ENCODE measurements at places on chromosomes 3 and 15.
A peak's percentile ranks its signal among the peaks of the same experiment; 100 is the strongest.

DNA sequence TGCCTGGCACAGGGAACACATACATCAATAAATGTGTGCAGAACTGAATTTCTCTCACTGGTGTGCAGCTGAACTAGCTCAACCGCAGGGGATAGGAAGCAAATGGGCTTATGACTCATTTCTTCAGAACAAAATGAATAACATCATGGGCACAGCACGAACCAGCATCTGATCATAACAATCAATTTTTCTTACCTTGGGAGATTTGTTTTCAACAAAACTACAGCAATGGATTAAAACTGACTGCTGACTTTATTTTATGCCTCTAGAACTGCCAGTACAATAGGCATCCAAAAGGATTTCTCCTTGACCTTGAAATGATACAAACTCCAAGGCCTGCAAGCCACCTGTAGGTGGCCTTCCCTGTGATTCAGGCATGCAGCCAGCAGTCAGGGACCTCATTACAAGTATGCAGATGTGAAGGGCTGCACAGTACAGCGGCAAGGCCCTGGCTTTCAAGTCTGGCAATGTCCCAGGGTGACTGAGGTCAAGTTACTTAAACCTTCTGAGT lies 26.1 kb downstream of the TAMM41 start:
- DNase-seq = peak; percentile 39

DNA sequence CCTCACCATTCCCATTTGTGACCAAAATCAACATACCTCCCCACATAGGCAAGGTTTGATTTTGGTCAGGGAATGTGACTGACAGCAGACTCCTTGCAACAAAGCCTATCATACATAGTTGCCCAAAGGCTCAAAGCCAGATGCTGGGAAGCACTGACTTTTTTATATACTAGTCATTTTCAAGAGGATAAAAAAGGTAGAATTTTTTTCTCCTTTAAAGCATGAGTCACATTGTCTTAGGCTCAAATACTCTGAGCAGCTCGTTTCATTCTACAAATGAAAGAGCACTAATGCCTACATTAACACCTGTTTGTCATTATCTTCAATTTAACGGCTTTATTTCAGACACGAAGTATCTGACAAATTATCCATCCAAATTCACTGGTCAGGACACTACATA lies 36.2 kb downstream of the ICE2 start:
- peak; percentile 78 for DNase-seq

DNA sequence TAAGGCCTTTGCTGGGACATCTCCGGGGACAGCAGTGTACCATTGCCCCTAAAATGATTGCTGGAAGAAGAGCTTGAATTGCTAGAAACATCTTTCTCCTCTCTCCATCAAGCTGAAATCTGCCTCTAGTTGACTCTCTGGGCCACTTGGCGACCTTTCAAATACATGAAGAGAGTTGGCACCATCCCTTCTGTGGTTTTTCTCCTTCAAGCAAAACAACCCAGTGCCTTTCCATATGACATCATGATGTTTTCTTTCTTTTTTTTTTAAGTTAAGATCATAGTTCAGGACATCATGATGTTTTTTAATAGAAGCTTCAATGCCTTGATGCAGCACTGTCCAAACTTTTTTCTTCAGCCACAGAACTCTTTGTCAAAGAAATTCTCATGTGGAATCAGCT lies 144.0 kb upstream of the PTPRG start:
- peak; percentile 57 for DNase-seq

GRCh38 chr3:188211476-188211875 lies 57.5 kb downstream of the LPP start:
- DNase-seq = peak; percentile 47

GRCh38 chr3:197028728-197029510 lies 698 bp downstream of the MELTF start:
- peak; percentile 41 for DNase-seq

DNA sequence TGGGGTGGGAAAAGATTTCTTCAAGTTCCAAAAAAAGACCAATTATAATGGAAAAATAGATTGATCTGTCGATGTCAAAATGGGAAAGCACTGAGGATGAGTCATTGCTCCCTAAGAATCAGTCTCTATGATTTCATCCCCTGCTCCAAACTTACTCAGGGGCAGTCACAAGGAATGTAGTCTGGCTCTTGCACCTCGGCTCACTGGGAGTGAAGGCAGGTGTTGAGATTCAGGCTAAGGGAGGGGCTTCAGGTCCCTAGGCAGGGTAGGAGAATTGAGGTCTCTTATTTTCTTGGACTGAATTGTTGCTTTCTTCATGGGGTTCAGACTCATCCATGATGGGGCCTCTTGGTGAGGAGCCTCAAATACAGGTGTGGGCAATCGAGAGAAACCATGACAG lies 14.2 kb downstream of the ESYT3 start:
- DNase-seq = peak; percentile 48

DNA sequence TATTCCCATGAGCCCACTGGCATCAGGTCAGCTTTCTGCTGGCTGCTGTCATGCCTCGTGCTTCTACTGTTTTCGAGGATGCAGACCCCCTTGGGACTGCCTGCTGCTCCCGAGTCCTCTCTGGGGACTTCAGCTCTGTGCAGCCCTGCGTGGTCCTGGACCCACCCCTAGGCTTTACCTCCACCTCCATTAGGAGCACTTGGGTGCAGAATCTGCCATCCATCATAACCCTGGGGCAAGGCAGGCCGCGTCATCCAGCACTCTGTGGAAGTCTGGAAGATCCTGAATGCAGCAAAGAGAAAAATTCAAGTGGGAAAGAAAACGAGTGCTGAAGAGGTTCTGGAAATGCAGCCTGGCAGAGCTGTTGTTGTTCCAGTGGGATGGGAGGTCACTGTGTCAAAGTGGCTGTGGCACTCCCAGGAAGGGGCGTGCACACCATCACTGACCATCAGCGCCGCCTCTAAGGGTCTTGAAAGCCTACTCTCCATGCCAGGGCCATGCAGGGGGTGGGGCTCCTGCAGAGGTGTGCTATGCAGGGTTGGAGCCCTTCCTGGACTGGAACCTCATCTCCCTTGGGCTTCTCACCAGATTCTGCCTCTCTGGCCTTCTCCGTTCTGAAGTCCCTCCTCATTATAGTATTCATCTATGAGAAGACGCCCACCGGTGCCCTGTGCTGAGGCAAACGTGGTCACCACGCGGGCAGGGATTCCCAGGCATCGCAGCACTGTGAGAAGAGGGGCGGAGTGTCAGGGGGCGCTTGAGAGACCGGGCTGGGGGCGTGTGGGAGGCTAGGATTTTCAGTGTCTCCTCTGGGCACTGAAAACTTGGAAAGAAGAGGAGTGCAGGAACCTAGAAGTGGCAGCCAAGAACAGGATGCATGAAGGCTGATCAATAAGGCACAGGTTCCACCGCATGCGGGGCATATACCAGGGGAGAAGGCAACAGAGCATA lies 12.5 kb downstream of the EPB42 start:
- DNase-seq = no peak

DNA sequence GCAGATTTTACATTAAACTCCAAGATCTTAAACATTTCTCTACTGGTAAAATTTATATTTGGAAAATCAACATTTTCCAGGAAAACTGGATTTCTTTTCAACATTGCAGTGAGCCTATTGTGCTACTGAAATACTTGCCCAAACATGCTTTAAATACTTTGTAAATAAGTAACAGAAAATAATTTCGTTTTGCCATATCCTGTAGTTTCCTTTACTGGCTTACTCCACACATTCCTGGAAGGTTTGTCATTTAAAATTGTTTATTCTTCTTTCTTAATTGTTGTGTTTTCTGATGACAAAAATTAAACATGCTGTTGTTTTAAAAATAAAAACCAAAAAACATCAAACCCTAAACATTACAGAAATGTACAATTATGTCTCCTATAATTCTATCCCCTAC lies 22.0 kb downstream of the ACAD11 start:
- peak; percentile 71 for DNase-seq

GRCh38 chr3:188179006-188179966 lies 25.3 kb downstream of the LPP start:
- DNase-seq = peak; percentile 84

- no peak for DNase-seq
Measured at GRCh38 chr3:194298331-194299227, 52.5 kb downstream of the CPN2 start.

DNA sequence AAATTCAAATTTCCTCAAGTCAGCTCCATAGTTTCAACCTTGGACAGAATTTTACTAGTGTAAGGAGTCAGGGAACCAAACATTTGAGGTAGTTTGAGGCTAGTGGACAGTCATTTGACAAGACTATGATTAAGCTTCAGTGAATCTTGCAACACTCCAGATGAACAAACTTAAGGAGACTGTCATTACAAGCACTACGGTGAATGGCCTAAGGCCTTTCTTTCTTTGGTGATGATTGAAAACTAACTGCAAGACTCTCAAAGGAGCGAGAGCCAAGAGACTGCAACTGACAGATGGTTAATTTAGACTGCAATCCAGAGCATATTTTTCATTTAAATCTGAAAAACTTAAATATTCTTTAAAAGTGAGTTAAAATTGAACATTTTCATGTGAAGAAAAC lies 272.3 kb upstream of the NECTIN3 start:
- peak; percentile 60 for DNase-seq

DNA sequence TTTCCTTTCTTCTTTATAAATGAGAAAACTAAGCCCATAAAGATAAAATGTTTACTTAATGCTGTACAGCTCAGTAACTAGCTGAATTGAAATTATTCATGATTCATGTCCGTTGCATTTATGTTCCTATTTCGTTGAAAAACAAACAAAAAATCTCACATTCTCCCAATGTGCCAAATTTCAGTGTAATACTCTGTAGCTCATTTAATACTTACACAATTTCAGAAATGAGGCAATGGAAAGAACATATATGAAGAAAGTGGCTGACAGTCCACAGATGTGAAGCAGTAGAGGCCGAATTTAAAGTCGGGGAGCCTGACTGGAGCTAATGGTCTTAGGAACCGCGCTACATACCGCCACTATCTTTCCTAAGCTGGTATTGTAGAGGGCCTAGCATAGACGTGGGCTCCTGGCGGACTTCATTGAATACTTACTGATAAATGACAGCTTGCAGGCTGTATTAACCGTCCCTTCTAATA lies 651 bp downstream of the PLSCR2 start:
- peak; percentile 31 for DNase-seq

GRCh38 chr15:49320351-49320750 lies 102.7 kb upstream of the FGF7 start:
- DNase-seq = no peak

- no peak for DNase-seq
Measured at GRCh38 chr3:138326866-138327595, 2.6 kb downstream of the NME9 start.

GRCh38 chr15:51623386-51623938 lies 891 bp upstream of the DMXL2 start:
- peak; percentile 43 for DNase-seq

GRCh38 chr3:111335512-111336303 lies 206.3 kb upstream of the CD96 start:
- DNase-seq = peak; percentile 23

DNA sequence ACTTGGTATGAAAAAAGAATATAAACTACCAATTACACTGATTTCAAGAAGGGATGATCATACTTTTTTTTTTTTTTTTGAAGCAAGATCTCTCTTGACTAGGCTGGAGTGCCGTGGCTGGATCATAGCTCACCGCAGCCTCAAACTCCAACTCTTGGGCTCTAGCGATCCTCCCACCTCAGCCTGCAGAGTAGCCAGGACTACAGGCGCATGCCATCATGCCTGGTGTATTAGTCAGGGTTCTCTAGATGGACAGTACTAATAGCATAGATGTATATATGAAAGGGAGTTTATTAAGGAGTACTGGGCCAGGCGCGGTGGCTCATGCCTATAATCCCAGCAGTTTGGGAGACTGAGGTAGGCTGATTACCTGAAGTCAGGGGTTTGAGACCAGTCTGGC lies 11.5 kb upstream of the SEC11A start:
- no peak for DNase-seq

- peak; percentile 61 for DNase-seq
Measured at GRCh38 chr15:51775967-51776816, 24.8 kb downstream of the TMOD2 start.

- no peak for DNase-seq
Measured at GRCh38 chr15:88073391-88073691, 183.2 kb downstream of the NTRK3 start.

DNA sequence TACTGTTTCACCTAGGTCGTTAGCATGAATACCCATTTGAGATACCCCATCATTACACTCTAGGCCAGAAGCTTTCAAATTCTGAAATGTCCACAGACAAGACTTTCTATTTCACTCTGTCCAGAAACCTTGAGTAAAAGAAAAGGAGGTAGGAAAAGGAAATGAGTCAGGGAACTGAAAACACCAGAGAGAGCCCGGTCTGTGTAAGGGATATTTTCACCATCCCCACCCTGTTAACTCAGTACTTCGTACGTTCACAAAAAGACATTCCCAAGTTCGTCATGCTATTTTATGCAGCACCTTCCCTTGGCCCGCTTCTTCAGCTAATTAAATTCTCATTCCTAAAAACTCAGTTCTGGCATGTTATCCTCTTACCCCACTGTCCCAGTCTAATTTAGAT lies 89.4 kb upstream of the SOX2 start:
- peak; percentile 8 for DNase-seq

GRCh38 chr3:169337500-169338078 lies 325.9 kb downstream of the MECOM start:
- no peak for DNase-seq

GRCh38 chr3:41986561-41986960 lies 24.7 kb upstream of the ULK4 start:
- DNase-seq = no peak

DNA sequence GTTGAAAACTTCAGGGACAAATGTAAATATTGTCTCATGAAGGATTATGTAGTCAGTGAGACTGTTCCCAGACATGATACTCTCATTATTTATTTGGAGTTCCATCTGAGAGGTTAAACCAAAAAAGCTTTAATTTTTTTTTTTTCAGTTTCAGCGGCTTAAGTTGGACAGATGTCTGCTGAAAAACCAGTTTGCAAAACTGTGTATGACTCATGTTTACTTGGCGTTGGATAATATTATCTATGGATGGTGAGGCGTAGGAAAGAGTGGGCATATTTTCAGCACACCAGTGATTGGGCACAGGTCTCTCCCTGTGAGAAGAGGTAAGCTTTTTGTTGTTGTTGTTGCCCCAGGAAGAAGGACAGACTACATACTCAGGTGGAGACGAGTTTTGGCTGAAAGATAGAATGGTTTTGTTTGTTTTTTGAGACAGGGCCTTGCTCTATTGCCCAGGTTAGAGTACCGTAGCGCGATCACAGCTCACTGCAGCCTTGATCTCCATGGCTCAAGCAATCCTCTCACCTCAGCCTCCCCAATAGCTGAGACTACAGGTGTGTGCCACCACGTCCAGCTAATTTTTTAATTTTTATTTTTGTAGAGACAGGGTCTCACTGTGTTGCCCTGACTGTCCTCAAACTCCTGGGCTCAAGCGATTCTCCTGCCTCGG lies 16.4 kb upstream of the ANXA2 start:
- DNase-seq = peak; percentile 75

Measured in GM23248 (cell line).